ENCODE measurements at places on chromosomes 5 and 9. TPM values are rescaled to one million over a fixed set of nuclear protein-coding genes. Genes with fewer than 3 reads are reported as not detected.

DNA sequence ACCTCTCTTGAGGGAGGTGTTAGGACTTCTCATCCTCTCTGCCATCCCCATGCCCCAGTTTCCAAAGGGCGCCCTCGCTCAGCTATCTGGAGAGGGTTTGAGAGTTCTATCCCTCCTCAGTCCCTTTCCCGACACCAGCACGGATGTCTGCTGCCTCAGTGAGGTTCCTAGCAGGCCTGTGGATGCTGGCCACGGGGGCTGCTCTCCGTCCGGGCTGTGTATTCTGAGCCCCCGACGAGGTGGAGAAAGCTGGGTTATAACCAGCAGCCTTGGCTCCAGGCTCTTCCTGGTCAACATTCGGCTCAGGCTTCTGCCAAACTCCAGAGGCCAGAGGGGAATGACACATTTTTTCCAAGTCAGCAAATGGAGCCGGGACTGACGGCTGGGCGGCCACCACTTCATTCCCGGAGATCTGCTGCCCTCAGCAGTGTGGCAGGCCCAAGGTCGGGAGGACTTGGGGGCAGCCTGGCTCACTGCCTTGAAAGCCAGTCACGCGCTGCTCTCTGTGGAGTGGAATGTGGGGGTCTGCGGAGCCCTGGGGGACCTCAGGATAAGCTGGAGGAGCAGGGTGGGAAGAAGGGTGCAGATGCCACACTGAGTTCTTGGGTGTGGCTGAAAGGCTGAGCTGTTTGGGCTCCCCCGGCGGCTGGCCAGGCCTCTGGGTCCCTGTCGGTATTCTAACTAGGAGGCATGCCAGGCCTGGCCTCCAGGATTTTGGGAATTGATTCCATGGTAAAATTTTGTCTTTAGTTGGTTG is 27.4 kb downstream of the PTPA start:
- no peak for DNase-seq

DNA sequence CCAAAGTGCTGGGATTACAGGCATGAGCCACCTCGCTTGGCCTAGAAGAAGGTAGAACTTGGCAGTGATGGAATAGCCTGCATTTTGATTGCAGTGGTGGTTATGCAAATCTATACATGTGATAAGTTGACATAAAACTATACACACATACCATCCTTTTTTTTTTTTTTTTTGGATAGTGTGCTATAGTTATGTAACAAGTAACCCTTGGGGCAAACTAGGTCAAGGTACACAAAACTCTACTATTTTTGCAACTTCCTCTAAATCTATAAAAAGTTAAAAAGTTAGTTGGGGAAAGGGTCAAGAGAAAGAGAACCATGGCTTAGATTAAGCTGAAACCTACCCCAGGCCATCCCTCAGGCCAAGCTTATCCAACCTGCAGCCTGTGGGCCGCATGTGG is 11.1 kb downstream of the TRIM14 start:
- DNase-seq, result no peak

The RASGRF2 gene
- total RNA-seq, result 0.61 TPM

The C7 gene
- total RNA-seq, result 193 TPM

The PCDHA1 gene
- not detected for total RNA-seq

Data from esophagus squamous epithelium (tissue), 5 donors.